ENCODE measurements at places on chromosomes 16 and 17.

DNA sequence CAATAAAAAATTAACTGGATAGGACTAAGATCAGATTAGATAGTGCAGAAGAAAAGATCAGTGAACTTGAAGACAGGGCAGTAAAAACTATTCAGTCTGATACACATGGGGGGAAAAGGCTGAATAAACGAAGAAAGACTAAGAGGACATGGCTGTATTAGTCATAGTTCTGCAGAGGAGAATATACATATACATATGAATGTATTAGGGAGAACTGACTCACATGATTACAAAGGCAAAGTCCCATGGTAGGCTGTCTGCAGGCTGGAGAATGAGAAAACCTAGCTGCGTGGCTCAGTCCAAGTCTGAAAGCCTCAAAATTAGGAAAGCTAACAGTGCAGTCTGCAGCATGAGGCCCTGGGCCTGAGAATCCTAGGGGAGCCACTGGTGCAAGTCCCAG lies 98.2 kb upstream of the GNAO1 start:
- DNase-seq = no peak
- no peaks in the 10 kb centered on the region for H3K36me3 ChIP-seq
- no peaks in the 10 kb centered on the region for H3K4me1 ChIP-seq
- H3K4me3 ChIP-seq = no peak overlapping the region
- no peaks in the 10 kb centered on the region for H3K27me3 ChIP-seq
- H3K27ac ChIP-seq = no peak overlapping the region

DNA sequence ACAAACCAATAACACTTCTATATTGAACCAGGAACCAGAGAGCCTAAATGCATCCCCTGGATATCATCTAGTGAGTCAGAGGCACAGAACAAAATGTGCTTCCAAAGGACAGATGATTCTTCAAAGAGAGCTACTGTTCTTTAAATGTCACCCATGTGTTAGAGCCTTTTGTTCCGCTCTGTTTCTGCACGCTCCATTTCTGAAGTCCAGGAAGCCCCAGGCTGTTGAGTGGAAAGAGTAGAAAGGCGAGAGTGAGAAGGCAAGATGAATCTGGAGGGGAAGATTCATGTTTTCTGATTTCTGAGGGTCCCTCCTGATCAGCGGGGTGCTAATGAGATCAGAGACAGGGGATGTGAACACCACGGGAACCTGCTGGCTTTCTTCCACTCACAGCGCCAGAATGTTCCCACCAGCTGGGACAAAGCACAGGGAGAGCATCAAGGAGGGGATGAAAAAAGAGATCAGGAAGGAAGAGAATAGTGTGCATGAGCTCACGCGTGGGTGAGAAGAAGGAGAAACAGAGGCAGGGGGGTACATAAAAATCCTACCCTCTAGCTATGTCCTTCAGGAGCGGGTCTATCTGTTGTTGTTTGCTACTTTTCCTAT lies 559.9 kb upstream of the HSBP1 start:
- no peaks in the 10 kb centered on the region for H3K27me3 ChIP-seq
- no peak overlapping the region for H3K27ac ChIP-seq
- DNase-seq = no peak
- no peak overlapping the region for H3K4me3 ChIP-seq

DNA sequence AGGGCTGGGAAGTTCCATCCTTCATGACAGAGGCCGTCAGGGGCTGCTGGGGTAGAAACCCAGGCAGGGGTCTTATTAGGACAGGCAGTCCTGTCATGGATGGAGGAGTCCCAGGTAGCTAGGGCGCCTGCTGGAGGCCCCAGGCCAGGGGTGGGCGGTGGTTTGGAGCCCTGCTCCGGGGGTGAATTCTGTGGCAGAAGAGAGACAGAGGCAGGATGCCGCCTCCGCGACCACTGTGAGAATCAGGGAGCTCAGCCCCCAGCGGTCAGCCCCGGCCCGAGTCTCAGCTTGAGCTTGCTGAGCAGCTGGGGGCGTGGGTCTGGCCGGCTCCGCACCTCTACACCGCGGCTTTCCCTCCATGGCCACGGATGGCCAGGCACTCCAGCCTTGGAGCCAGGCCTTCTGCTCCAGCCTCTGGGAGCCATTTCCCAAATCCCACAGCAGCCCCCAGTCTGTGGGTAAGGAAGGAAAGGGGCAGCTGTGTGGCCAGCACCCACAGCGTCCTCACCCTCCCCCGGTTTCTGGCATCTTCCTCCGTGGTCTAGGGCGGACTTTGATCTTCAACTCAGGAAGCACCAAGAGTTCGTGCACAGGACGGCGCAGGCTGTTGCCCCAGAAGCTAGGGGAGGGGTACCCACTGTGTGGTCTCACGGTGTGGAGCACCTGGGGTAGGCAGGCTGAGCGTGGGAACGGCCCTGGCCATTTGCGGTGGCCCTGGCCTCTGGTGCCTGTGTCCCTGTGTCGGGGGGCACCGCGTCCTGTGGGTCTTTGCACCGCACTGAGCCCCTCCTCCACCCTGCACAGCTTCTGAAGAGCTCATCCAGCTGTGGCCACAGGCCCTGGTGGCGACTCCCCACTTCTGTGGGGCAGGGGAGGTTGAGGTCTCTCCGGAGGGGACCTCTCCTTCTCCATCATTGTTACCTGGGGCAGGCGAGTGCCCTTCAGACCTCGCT lies 14.1 kb downstream of the CD7 start:
- DNase-seq = no peak
- H3K4me1 ChIP-seq = peaks cover 11% of the 10 kb centered on the region
- H3K27me3 ChIP-seq = peaks cover 5% of the 10 kb centered on the region
- no peak overlapping the region for H3K4me3 ChIP-seq
- no peaks in the 10 kb centered on the region for H3K36me3 ChIP-seq

GRCh38 chr17:61382796-61383688 lies 16.6 kb upstream of the TBX2 start:
- no peak for DNase-seq
- H3K4me1 ChIP-seq = no peaks in the 10 kb centered on the region
- no peaks in the 10 kb centered on the region for H3K27me3 ChIP-seq
- no peak overlapping the region for H3K27ac ChIP-seq
- no peak overlapping the region for H3K4me3 ChIP-seq

DNA sequence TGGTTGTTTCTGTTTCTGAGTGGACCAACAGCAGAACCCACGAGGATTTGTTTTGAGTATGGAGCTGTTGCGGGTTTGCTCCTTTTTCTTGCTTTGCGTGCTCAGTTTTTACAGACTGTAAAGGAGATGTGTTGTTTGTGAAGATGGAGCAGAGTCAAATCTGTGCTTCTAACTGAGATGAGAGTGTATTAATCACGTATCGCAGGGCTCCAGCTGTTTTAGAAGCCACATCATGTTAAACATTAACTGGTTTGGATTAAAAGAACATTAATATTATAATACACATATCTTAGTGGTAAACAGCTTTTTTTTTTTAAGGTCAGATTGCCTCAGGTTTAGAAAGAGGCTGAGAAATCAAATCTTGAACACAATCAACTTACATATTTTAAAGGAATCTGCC lies 69.4 kb downstream of the YPEL2 start:
- H3K27me3 ChIP-seq = no peaks in the 10 kb centered on the region
- DNase-seq = no peak
- no peak overlapping the region for H3K27ac ChIP-seq
- H3K4me3 ChIP-seq = no peak overlapping the region

DNA sequence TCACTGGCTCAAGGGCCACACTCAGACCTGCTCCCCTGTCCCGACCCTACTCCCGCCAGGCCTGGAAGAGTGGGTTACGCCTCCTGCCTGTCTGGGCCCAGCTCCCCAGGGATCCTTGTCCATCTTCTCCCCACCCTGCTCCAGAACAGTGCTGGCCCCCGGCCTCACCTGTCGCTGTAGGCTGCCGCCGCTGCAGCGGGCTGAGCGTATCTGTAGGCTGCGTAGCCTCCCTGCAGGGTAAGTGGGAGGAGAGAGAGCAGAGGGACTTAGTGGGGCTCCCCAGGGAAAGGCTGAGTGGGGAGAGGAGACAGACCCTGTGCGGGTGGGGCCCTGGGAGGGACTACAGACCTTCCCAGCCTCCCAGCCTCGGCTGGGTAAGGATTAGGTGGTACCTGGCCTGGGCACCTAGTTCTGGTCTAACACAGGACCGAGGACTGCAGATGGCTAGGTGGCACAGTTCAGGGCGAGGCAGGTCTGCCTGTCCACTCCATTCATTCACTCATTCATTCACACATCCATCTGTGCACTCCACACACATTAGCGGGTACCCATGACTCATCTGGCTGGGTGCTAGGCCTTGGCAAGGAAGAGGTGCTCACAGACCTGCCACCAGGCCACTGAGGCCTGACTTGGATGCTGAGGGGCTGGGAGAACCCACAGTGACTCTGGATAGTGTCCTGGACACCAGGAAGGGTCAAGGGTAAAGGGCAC lies 20.9 kb downstream of the ENGASE start:
- H3K4me3 ChIP-seq = no peak overlapping the region
- H3K27me3 ChIP-seq = peaks cover 85% of the 10 kb centered on the region

DNA sequence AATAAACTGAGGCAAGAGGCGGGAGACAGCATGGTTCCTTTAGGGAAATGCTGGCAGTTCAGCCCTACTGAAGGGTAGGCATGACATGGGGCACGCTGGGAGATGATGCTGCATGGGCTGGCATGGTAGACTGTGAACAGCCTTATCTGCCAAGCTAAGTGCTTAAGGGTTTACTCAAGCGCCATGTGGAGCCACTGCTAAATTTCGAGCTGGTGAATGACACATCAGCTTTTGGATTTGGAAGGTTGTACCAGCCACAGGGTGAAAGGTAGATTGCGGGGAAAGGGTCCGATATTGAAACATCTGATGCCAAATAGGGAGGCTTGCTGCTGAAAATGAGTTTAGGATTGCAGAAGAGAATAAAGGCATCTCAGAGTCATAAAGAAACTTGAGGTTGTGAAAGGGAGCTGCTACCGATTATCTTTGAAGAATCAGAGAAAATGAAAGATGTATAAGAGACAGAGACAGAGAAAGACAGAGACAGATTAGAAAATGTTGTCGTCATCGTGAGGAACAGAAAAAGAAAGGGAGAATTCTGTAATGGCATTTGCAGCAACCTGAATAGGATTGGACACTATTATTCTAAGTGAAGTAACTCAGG lies 16.3 kb downstream of the PIK3R5 start:
- DNase-seq = no peak
- H3K4me3 ChIP-seq = no peak overlapping the region
- no peaks in the 10 kb centered on the region for H3K36me3 ChIP-seq
- no peaks in the 10 kb centered on the region for H3K27me3 ChIP-seq
- H3K4me1 ChIP-seq = no peaks in the 10 kb centered on the region
- no peak overlapping the region for H3K27ac ChIP-seq

- H3K27me3 ChIP-seq = peaks cover 76% of the 10 kb centered on the region
- H3K27ac ChIP-seq = no peak overlapping the region
- no peaks in the 10 kb centered on the region for H3K36me3 ChIP-seq
- DNase-seq = no peak
- H3K4me1 ChIP-seq = no peaks in the 10 kb centered on the region
Observed at GRCh38 chr16:85334718-85335583, 222.7 kb upstream of the CIBAR2 start.

GRCh38 chr17:80035937-80036714 lies at the start of gene CCDC40:
CCDC40 (plus strand) TSS chr17:80036642; CDS start chr17:80036663, 21 bp downstream.
- peak; percentile 11 for DNase-seq
- H3K27me3 ChIP-seq = peaks cover 93% of the 10 kb centered on the region
- H3K27ac ChIP-seq = no peak within 1 kb of the TSS

- no peak overlapping the region for H3K27ac ChIP-seq
- H3K4me1 ChIP-seq = no peaks in the 10 kb centered on the region
- H3K4me3 ChIP-seq = no peak overlapping the region
- DNase-seq = no peak
- H3K36me3 ChIP-seq = no peaks in the 10 kb centered on the region
Observed at GRCh38 chr16:57727610-57728009, 8.0 kb upstream of the KATNB1 start.

GRCh38 chr16:19095654-19096053 lies 18.1 kb upstream of the ITPRIPL2 start:
- H3K27ac ChIP-seq = no peak overlapping the region
- DNase-seq = no peak
- H3K27me3 ChIP-seq = no peaks in the 10 kb centered on the region
- no peaks in the 10 kb centered on the region for H3K36me3 ChIP-seq

- no peak overlapping the region for H3K4me3 ChIP-seq
- peaks cover 50% of the 10 kb centered on the region for H3K4me1 ChIP-seq
- peaks cover 6% of the 10 kb centered on the region for H3K36me3 ChIP-seq
- no peaks in the 10 kb centered on the region for H3K27me3 ChIP-seq
- DNase-seq = no peak
- H3K27ac ChIP-seq = 0 out of 2 replicates have a peak overlapping the region, but pooled peaks have one; percentile 88
Observed at GRCh38 chr17:40327244-40327729, 18.3 kb downstream of the RARA start.

DNA sequence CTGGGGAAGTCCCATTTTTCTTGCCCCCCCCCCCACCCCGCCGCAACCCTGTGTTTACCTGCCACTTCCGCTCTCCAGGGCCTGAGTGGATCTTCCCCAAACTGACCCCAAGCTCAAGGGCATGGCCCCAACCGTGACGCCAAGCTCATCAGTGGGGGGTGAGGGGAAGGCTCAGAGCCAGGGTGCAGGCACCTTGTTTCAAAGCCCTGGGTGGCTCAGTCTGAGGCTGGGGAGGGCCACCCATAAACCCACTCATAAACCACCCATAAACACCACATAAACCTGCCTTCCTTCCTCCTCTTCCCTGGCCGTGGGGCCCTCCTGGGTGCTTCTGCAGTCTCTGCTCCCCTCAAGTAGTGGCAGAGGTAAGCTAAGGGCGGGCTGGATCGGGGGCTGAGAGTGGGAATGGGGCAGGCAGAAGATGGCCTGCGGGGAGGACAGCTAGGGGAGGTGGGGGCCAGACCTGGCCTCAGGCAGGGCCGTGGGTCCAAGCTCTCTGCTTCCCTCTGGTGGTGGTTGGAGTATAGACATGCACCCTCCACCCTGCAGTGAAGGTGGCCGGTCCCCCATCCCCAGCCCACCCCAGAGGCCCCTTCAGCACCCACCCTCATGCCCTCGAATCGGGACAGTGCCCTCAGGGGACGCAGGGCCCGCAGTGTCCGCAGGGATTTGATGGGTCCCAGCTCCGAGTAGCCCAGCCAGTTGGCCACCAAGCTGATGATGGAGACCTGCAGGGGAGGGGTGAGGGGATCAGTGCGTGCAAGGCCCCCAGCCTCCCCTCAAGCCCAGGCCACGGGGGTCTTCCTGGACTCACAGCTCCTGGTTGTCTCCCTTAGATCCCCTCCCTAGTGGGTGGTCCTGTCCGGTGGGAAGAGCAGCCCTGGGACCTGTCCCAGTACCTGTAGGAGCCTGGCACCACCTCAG lies 14.6 kb upstream of the CD79B start:
- peak; percentile 58 for DNase-seq
- H3K4me1 ChIP-seq = peaks cover 3% of the 10 kb centered on the region
- H3K27me3 ChIP-seq = peaks cover 12% of the 10 kb centered on the region
- H3K27ac ChIP-seq = no peak overlapping the region

- no peak overlapping the region for H3K27ac ChIP-seq
- no peaks in the 10 kb centered on the region for H3K27me3 ChIP-seq
- no peak overlapping the region for H3K4me3 ChIP-seq
- no peaks in the 10 kb centered on the region for H3K36me3 ChIP-seq
- no peak for DNase-seq
Observed at GRCh38 chr16:12742741-12743140, 60.9 kb downstream of the CPPED1 start.

- no peak overlapping the region for H3K27ac ChIP-seq
- H3K36me3 ChIP-seq = 0 out of 2 replicates have a peak, but pooled peaks cover 7% of the 10 kb centered on the region
- H3K4me1 ChIP-seq = no peaks in the 10 kb centered on the region
- DNase-seq = no peak
- H3K4me3 ChIP-seq = no peak overlapping the region
Observed at GRCh38 chr16:79593074-79593531, 7.4 kb downstream of the MAF start.

- H3K4me3 ChIP-seq = no peak overlapping the region
- DNase-seq = no peak
- H3K4me1 ChIP-seq = no peaks in the 10 kb centered on the region
- no peak overlapping the region for H3K27ac ChIP-seq
Observed at GRCh38 chr16:67394155-67395104, 1.1 kb upstream of the TPPP3 start.

- no peaks in the 10 kb centered on the region for H3K4me1 ChIP-seq
- no peaks in the 10 kb centered on the region for H3K36me3 ChIP-seq
- H3K4me3 ChIP-seq = no peak overlapping the region
- no peaks in the 10 kb centered on the region for H3K27me3 ChIP-seq
- H3K27ac ChIP-seq = no peak overlapping the region
Observed at GRCh38 chr17:60352569-60352968, 39.4 kb downstream of the USP32 start.
